NCI-H1436 (cell line): ENCODE measurements at places on chromosomes 12 and 14.

DNA sequence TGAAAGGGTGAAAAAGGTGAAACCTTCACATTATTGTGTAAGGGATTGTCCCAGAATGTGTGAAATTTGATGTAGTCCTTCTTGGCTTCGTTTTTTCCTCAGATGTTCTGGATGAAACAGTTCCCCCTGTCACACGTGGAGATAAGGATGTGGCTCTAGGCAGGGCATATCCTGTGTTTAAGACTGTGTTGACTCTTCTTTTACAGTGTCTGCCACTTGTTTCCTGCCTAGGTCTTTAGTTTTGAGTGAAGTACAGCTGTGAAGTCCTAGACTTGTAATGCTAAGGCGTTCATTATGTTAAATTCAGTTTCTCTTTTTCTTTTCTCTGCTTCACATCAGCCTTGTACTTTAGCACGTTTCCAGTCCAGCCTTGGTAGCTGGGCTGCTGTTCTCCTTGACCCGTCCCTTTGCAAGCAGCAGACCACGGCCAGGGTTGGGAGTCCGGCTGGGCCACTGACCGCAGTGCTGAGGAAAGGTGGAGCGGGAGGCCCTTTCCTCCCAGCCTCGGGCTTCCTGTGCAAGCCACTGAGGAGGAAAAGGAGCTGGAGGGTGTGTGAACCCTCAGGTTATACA is 59.1 kb downstream of the RASSF3 start:
- DNase-seq, result no peak

- no peak for DNase-seq
Observed at GRCh38 chr14:24243336-24243836, 963 bp upstream of the TINF2 start.

DNA sequence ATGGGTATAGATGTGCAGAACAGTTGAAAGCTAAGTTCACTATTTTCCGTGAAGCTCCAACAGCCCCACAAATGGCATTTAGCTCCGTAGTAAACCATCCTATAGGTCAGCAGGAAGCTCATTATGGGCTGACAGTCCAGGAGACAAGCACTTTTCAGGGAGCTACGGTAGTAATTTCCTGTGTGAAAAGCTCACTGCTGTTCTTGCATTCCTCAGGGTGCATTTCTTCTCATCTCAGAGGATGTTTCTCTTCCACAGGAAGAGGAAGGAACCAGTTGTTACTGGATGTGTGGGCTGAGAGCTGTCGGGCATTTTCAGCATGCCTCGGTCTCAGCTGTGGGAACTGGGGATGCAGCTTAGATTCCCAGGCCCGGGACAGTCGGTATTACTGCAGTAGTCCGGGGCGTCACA is 72.8 kb downstream of the GALNT4 start:
- no peak for DNase-seq

DNA sequence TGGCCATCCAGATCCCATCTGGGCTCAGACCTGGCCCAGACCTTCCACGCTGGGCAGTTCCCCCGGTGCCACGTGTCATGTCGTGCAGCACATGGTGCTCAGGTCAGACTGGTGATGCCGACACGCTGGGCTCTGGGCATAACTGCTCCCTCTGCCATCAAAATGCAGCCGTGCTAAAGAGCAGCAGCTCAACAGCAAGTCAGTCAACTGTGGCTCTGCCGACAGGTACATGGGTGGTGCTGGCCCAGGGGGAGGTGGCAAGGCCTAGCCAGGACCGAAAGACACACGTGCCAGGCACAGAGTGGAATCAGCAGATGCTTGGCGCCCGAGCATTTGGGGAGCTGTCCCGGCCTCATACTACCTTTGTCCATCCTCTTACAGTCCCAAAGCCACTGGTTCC is 1.6 kb downstream of the MCRS1 start:
- DNase-seq, result no peak

DNA sequence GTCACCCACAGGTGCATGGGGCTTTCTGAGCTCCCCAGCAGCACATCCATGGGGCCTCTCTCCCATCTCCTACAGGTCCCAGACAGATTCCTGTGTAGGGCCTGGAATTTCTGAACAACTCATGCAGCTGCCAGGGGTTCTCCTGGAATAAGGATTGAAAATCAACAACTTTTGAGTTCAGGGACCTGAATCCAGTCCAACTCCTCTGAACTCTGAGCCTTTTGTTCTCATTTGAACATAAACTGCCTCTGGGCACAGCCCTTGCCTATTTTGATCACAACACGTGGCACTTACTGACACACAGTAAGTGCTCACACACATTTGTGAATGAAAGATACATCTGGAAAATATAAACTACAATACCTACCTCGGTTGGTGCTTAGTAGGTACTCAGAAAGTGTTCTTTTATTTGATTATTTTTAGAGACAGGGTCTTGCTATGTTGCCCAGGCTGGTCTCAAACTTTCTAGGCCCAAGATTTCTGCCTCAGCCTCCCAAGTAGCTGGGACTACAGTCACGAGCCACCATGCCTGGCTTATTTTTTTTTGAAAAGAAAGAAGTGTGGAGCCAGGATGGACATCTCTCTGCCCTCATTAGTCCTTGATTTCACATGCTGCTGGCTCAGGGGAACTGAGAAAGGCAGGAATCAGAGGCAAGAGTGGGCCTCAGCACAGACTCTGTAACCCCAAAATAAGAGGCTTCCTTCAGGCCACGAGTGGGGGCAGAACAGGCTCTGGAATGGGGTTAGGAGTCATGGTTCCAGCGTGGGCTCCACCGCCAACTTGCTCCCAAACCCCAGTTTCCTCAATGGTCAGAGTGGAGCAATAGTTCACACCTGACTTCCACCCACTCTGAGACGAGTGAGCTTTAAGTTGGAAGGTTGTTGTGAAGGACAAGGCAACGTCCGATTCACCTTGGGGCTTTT is 27.0 kb downstream of the SYNE3 start:
- DNase-seq, result no peak

DNA sequence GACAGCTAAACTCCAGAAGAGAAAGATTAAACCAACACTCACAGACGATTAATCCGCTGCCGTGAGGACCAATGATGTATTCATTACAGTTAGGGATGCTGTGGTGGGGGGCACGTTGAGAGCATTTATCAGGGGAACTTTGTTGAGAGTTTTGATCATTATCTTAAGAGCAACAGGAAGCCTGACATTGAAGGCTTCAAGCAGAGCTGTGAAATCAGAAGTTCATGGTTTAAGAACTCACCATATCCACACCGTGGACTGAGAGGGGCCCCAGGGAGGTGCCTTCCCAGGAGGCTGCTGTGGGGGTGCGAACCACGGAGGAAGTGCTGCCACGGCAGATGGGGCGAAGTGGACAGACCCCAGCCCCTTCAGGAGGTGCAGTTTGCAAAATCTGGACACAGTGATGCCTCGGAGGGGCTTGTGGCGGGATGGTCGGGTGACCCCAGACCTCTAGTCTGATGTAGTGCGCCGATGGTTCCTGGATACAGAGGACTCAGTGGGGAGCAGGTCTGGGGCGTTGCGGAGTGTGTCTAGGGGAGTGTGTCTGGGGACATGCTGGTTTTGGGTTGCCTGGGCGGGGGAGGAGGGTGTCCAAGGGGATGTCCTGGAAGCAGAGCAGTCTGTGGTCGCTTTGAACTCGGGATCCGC is 73.0 kb downstream of the DIO3 start:
- no peak for DNase-seq

DNA sequence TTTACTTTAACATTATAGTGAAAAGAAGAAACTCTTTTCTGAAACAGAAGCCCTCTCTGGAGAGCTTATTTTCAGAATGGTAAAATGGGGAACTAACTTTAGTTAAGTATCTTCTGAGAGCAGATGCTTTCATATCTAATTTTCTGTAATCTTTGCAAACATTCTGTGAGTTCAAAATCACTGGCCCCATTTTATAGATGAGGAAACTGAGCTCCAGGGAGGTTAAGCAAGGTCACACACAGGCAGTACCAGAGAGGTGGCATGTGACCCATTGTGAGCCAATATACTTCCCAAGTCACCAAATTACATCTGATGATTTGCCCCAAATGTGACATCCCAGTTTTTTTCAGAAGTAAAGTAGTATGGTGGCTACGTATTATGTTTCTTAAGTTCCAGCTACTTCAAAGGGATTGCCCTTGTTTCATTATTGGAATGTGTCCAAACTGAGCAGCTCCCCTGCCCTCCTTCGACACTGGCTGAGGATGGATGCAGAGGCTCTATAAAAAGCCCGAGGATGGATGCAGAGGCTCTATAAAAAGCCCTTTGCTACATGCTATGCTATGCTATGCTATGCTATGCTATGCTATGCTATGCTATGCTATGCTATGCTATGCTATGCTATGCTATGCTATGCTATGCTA is 36.2 kb upstream of the NUDT4 start:
- DNase-seq, result no peak

DNA sequence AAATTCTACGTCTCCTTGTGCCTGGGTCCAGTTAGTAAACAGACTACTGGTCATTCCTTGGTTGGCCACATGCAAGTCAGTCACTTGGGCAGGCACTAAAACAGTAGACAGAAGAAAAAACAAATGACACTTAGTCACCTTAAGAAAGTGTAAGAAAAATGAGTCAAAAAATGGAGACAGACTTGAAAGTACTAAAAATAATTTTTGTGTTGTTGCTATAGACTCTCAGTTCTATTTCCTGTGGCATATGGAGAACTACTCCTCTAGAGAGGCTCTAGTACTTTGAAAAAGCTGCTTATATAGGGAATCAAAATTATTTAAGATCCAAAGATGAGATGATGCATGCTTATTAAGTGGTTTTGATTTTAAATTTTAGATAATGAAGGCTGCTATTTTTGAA is 56.0 kb downstream of the PTPRB start:
- no peak for DNase-seq

DNA sequence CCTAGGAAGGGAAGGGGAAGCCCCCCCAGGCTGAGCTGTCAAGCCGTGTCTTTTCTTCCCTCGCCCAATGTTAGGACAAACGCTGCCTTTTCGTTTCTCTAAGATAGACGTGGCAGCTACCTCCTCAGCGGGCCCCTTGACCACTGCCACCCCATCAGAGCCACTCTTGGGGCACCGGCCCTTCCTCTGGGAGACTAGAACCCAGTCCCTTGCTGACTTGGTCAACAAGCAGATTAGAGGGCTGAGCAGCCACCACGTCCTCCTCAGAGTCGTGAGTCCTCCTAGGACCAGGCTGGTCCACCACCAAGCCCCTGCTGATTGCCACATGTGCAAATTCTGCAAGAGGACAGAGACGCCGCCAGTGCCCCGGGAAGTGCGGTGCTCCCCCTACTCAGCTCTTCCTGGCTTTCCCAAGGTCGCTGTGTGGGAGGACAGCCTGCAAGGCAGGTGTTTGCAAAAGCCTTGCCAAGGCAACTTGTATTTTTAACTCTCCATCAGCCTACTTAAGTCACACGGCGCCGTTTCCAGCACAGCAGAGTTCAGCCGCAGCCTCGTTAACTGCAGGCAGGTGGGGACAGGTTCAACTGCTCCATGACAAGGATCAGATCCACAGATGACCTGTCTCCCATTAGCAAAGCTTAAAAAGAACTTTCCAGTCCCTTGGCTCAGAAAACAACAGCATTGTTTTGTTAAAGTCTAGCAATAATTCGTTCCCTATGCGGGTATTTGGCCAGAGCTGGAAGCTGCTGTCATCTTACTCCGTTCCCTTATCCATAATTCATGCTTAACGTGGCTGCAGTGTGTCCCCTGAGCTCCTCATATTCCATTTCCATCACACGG is 65.6 kb downstream of the TESC start:
- DNase-seq, result no peak
